ENCODE measurements at places on chromosomes 5 and 9.

GRCh38 chr5:24177821-24178220 is 467.0 kb downstream of the CDH10 start:
- no peak for DNase-seq
- H3K27me3 ChIP-seq = no peaks in the 10 kb centered on the region
- H3K36me3 ChIP-seq = no peaks in the 10 kb centered on the region
- H3K4me3 ChIP-seq = no peak overlapping the region
- H3K27ac ChIP-seq = no peak overlapping the region
- H3K4me1 ChIP-seq = no peaks in the 10 kb centered on the region

DNA sequence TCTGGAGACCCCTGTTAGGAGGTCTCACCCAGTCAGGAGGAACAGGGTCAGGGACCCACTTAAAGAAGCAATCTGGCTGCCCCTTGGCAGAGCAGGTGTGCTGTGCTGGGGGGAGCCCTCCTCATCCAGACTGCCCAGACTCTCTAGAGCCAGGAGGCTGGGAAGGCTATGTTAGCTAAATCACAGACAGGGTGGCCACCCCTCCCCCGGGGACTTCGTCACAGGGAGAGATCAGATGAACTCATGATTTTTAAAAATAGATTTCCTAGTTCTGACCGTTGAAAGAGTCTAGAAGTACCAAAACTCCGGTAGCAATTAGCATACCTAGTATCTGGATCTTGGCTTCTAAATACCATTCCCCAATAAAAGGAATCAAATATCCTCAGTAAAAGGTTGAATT is 35.0 kb upstream of the FOXB2 start:
- no peak for DNase-seq
- H3K27ac ChIP-seq = no peak overlapping the region
- no peaks in the 10 kb centered on the region for H3K36me3 ChIP-seq
- no peak overlapping the region for H3K4me3 ChIP-seq
- H3K4me1 ChIP-seq = no peaks in the 10 kb centered on the region

GRCh38 chr5:100644185-100644584 is 109.0 kb downstream of the FAM174A start:
- H3K4me1 ChIP-seq = no peaks in the 10 kb centered on the region
- no peaks in the 10 kb centered on the region for H3K36me3 ChIP-seq
- H3K27me3 ChIP-seq = no peaks in the 10 kb centered on the region
- DNase-seq = no peak
- H3K27ac ChIP-seq = no peak overlapping the region

DNA sequence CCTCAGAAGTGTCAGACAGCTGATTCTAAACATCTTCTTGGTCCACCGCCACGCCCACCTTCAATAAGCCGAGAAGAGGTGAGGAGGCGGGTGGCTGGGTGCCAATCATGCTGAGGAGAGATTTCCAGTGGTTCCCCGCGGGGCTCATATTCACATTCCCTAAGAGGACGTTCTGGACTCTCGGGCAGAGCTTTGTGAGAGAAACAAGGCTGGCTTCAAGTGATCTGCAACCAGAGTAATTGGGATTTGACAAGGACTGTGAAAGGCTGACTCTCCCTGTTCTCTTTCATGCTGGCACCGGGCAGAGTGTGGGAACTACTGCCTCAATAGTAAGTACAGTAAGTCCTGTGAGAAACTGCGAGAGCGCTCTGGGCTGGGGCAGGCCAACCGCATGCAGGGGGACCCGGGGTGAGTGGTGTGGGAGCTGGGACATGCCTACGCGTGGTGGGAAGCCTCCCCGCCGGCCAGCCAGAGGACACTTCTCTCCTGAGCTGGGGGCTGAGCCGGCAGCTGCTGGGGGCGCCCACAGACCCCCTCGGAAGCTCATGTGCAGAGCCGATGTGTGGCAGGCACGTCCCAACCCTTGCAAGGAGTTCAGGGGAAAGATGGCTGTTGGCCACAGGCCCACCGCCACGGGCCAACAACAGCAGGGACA is 110.9 kb downstream of the LIFR start:
- no peak overlapping the region for H3K4me3 ChIP-seq
- H3K36me3 ChIP-seq = peaks cover 4% of the 10 kb centered on the region
- H3K27me3 ChIP-seq = peaks cover 2% of the 10 kb centered on the region
- DNase-seq = no peak
- H3K27ac ChIP-seq = no peak overlapping the region
- peaks cover 6% of the 10 kb centered on the region for H3K4me1 ChIP-seq

- DNase-seq = no peak
- no peaks in the 10 kb centered on the region for H3K36me3 ChIP-seq
- no peaks in the 10 kb centered on the region for H3K27me3 ChIP-seq
- H3K4me3 ChIP-seq = no peak overlapping the region
Measured at GRCh38 chr5:90861843-90862586, 303.4 kb downstream of the ADGRV1 start.

DNA sequence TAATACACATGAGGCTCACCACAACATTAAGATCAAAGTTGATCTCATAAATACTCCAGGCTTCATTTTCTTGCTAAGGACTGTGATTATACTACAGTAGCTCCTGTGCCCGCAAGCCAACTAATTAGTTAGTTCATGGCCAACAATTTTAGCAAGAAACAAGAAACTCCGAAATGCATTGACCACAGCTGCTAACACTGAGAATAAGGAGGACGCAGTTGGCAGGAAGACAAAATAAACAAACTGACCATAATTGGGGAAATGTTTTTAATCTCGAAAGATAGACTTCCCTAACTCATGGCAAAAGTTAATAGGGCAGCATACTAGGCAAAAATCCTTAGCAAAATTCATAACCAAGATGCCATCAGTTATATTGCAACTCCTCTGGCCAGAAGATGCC is 115.5 kb upstream of the SPEF2 start:
- DNase-seq = no peak
- H3K27ac ChIP-seq = no peak overlapping the region
- no peak overlapping the region for H3K4me3 ChIP-seq
- no peaks in the 10 kb centered on the region for H3K36me3 ChIP-seq
- H3K4me1 ChIP-seq = no peaks in the 10 kb centered on the region
- H3K27me3 ChIP-seq = no peaks in the 10 kb centered on the region

- no peaks in the 10 kb centered on the region for H3K36me3 ChIP-seq
- H3K4me3 ChIP-seq = no peak overlapping the region
- H3K4me1 ChIP-seq = peaks cover 3% of the 10 kb centered on the region
- DNase-seq = no peak
- no peaks in the 10 kb centered on the region for H3K27me3 ChIP-seq
Measured at GRCh38 chr9:87249029-87249428, 248.6 kb upstream of the DAPK1 start.

DNA sequence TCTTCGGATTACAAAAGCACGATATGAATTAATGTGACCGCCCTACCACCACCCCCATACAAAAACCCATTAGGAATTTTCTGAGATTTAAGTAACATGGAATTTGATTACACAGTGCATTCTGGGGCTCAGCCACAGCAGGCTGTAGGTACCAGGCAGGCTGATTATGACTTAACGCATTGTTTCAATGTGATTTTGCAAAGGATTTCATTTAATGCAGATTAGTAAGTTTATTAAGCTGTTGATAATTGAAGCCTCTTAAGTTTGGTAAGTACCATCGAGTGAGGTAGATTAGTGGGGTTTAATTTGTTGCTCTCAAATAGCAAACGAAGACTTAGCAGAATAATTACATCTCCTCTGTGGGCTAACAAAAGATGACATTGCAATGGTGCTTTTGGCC is 240.1 kb downstream of the TRPM3 start:
- H3K27me3 ChIP-seq = no peaks in the 10 kb centered on the region
- H3K4me1 ChIP-seq = no peaks in the 10 kb centered on the region
- DNase-seq = no peak
- H3K27ac ChIP-seq = no peak overlapping the region
- no peak overlapping the region for H3K4me3 ChIP-seq
- no peaks in the 10 kb centered on the region for H3K36me3 ChIP-seq

All from glutamatergic neuron (in vitro differentiated cells).